ENCODE measurements at places on chromosomes 5 and 9. TPM values are rescaled to one million over a fixed set of nuclear protein-coding genes. Genes with fewer than 3 reads are reported as not detected.
A peak's percentile ranks its signal among the peaks of the same experiment; 100 is the strongest.

SLC6A19 gene
- not detected for total RNA-seq

- H3K36me3 ChIP-seq = no peaks in the 10 kb centered on the region
- H3K4me1 ChIP-seq = no peaks in the 10 kb centered on the region
- H3K27ac ChIP-seq = no peak overlapping the region
- H3K27me3 ChIP-seq = peaks cover 23% of the 10 kb centered on the region
Measured at GRCh38 chr5:181044093-181044599, 4.1 kb downstream of the BTNL9 start.

- no peaks in the 10 kb centered on the region for H3K36me3 ChIP-seq
- no peak for DNase-seq
- H3K4me1 ChIP-seq = peaks cover 26% of the 10 kb centered on the region
- H3K27me3 ChIP-seq = no peaks in the 10 kb centered on the region
Measured at GRCh38 chr9:129604056-129604765, 16.7 kb downstream of the C9orf50 start.

DNA sequence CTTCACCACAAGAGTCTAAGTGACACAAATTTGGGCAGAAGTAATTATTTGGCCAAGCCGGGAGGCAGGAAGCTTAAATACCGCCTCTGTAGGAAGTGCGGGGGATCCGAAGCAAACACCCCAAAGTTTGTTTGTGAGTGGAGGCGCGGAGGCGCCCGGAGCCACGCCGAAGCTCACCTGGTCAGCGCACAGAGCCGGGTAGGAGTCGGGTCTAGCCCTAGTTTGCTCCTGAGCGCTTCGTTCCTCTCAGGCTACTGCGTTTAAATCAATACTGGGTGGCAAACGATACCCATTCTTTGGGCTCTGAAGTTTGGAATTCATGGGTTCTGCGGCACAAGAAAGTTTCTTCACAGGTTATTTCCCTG lies 855 bp downstream of the MCC start:
- peak overlapping the region; percentile 77 for H3K27ac ChIP-seq
- H3K27me3 ChIP-seq = no peaks in the 10 kb centered on the region
- DNase-seq = no peak
- peak overlapping the region; percentile 94 for H3K4me3 ChIP-seq
- H3K4me1 ChIP-seq = peaks cover 21% of the 10 kb centered on the region
- H3K36me3 ChIP-seq = peaks cover 4% of the 10 kb centered on the region

DNA sequence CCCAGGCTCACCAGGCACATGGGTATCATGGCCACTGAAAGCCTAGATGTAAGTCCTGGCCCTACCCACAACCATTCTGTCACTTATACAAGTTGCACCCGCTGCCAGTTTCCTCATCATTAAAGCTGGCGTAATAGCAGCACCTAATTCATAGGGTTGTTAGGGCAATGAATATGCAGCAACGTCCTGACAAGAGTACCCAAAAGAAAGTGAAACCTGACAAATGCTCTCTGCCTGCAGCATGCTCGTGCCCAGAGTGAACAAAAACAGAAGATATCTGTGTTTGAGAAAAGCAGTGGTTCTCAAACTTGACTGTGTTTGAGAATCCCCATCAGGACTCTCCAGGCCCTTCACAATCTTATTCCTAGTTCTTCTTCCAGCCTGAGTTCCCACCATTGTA lies 632.4 kb downstream of the SEMA5A start:
- H3K27ac ChIP-seq = no peak overlapping the region
- no peak for DNase-seq
- no peak overlapping the region for H3K4me3 ChIP-seq
- H3K27me3 ChIP-seq = no peaks in the 10 kb centered on the region

SLC25A48 gene
- total RNA-seq = not detected

GRCh38 chr5:32646061-32646969 lies 61.0 kb downstream of the SUB1 start:
- peaks cover 21% of the 10 kb centered on the region for H3K4me1 ChIP-seq
- no peak overlapping the region for H3K27ac ChIP-seq
- H3K27me3 ChIP-seq = no peaks in the 10 kb centered on the region
- H3K4me3 ChIP-seq = no peak overlapping the region
- no peaks in the 10 kb centered on the region for H3K36me3 ChIP-seq

DNA sequence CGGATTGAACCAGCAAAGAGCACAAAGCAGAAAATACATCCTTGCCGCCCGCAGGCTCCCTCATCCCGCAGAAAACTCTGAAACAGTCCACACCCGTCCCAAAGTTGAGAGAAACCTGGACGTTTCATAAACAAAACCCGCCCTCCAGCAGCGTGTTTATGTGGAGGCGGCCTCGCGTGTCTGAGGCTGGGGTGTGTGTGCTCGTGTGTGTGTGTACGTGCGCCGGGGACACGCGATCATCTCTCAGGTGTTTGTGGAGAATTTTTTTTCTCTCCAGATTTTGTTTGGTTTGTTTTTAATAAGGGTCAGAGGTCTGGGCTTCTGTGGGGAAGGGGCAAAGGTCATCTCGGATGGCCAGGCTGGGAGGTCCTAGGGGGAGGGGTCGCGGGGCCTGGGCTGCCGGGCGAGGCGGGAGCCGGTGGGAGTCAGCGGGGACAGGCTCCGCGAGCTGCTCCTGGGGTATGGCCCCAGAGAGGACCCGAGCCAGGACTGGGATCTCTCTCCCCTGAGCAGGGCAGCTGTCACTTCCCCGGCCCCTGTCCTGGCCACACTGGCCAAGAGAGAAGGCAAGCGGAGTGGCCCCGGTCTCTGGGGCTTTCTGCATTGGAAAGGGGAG lies 206.4 kb downstream of the C9orf50 start:
- no peaks in the 10 kb centered on the region for H3K36me3 ChIP-seq
- no peaks in the 10 kb centered on the region for H3K27me3 ChIP-seq
- H3K27ac ChIP-seq = peak overlapping the region; percentile 99
- H3K4me1 ChIP-seq = peaks cover 20% of the 10 kb centered on the region
- H3K4me3 ChIP-seq = peak overlapping the region; percentile 74

DNA sequence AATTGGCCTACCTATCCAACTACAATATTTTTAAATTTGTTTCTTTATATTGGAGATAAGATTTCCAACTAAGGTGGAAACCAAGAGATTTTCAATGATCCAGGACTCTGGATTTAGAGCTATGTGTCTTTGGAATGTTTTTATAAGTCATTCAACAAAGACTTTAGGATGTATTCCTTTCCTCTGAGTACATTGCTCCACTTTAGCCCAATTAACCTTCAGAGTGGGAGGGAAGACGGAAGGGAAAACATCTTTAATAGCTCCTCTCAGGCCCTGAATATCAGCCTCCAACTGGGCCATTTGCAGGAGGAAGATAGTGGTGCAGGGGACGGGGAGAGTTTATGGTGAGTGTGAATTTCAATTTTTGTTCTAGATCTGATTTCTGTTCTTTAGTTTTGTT lies 239.2 kb downstream of the PIK3R1 start:
- no peak for DNase-seq
- no peak overlapping the region for H3K27ac ChIP-seq
- H3K4me1 ChIP-seq = peaks cover 15% of the 10 kb centered on the region
- H3K36me3 ChIP-seq = no peaks in the 10 kb centered on the region

PPP2R2B gene
- not detected for total RNA-seq

HMMR gene
- 5.5 TPM for total RNA-seq

- no peaks in the 10 kb centered on the region for H3K4me1 ChIP-seq
- H3K27ac ChIP-seq = no peak overlapping the region
- H3K4me3 ChIP-seq = no peak overlapping the region
- no peak for DNase-seq
Measured at GRCh38 chr5:175508896-175509295, 30.5 kb downstream of the SFXN1 start.

PTCH1 gene
- 16.2 TPM for total RNA-seq

ECSCR gene
- not detected for total RNA-seq

DRD1 gene
- not detected for total RNA-seq

GRCh38 chr5:127083711-127084110 lies 10.4 kb upstream of the C5orf63 start:
- no peaks in the 10 kb centered on the region for H3K36me3 ChIP-seq
- H3K27me3 ChIP-seq = no peaks in the 10 kb centered on the region
- peaks cover 13% of the 10 kb centered on the region for H3K4me1 ChIP-seq
- no peak overlapping the region for H3K27ac ChIP-seq
- no peak overlapping the region for H3K4me3 ChIP-seq

BTNL3 gene
- not detected for total RNA-seq

FOXD4L6 gene
- total RNA-seq = not detected

GRCh38 chr9:128321879-128322403 lies 306 bp downstream of the TRUB2 start:
- H3K4me1 ChIP-seq = peaks cover 18% of the 10 kb centered on the region
- no peak for DNase-seq
- peaks cover 9% of the 10 kb centered on the region for H3K36me3 ChIP-seq
- H3K27me3 ChIP-seq = no peaks in the 10 kb centered on the region
- H3K4me3 ChIP-seq = peak overlapping the region; percentile 91

DNA sequence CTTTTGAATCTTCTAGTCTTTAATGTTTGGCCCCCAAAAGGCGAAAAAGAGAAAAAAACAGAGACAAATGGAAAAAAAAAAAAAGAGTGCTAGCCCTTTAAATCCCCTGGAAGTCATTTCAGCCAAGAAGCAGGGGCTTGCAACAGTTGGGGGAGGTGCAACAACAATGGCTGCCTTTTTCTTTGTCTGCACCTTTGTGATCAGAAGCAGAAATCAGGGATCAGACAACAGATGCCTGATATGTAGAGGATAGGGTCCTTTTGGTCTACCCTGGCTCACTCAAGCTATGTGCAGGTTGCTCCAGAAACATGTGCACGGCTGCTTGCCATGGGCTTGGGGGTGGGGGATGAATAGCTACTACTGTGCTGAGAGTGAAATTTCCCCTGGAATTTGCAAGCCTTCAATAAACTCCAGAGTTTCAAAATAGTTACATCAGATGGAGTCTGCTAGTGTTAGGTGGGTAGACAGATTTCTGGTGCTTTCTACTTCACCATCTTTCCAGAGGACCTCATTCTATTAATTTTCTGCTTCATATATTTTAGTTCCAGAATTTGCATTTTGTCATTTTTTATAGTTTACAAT lies 150.9 kb downstream of the FGF18 start:
- H3K27me3 ChIP-seq = peaks cover 16% of the 10 kb centered on the region
- H3K27ac ChIP-seq = no peak overlapping the region
- no peak for DNase-seq
- H3K36me3 ChIP-seq = peaks cover 6% of the 10 kb centered on the region

DNA sequence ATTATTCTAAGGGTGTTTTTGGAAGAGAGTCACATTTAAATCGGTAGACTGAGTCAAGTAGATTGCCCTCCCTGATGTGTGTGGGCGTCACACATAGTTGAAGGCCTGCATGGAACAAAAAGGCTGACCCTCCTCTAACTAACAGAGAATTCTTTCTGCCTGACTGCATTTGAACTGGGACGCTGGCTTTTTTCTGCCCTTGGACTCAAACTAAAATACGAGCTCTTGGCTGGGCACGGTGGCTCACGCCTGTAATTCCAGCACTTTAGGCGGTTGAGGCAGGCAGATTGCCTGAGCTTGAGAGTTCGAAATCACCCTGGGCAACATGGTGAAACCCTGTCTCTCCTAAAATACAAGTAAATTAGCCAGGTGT lies 209.4 kb downstream of the MAN2A1 start:
- DNase-seq = no peak
- no peaks in the 10 kb centered on the region for H3K27me3 ChIP-seq
- no peaks in the 10 kb centered on the region for H3K36me3 ChIP-seq
- H3K4me1 ChIP-seq = no peaks in the 10 kb centered on the region

CD74 gene
- not detected for total RNA-seq

Measured in osteocyte (in vitro differentiated cells).